Stimulated activated CD4-positive, alpha-beta T cell treated with anti-CD3 and anti-CD28 coated beads, Interleukin-1b, Interleukin-23, amount 100 ng/mL, for 24 hours (primary cell): ENCODE measurements at places on chromosomes 2 and 18.

DNA sequence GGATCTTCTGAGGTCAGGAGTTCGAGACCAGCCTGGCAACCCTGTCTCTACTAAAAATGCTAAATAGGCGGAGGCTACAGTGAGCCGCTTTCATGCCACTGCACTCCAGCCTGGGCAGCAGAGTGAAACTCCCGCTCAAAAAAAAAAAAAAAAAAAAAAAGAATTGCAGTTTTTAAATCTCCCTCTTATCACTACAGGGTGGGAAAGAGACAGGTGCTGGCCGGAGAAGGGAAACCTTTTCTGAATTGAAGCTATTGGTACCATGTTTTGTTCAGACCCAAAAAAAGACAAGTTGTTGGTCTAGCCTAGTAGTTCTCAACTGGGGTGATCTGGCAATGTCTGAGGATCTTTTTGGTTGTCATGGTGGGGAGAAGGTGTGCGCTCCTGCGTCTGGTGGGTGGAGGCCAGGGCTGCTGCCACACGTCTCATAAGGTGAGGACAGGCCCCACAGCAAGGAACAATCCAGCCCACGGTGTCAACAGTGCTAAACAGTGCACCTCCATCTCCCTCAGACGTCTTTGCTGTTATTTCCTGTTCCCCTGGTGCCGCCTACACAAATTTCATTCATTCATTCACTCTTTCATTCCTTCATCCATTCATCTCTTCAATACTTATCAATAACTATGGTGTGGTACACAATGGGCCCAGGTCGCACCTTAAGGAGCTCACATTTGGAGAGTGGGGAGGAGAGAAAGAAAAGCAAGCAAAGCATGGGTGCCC lies 28.8 kb upstream of the ODC1 start:
- DNase-seq, result no peak

DNA sequence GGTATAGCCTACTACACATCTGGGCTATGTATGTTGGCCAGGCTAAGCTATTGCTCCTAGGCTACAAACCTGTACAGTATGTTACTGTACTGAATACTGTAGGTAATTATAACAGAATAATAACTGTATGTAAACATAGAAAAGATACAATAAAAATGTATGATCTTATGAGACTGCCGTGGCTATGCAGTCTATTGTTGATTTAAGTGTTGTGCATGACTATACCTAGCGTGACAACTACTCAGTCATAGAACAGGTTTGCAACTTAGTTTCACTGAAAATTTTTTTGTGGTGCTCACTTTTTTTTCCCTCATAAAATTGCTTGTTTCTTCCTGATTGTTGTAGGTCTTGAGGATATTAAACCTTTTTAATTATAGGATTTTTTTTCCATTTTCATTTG lies 25.9 kb downstream of the KCMF1 start:
- no peak for DNase-seq

- no peak for DNase-seq
Observed at GRCh38 chr2:16320716-16321115, 344.9 kb downstream of the CYRIA start.

GRCh38 chr18:76277801-76278200 lies 217.2 kb downstream of the ZNF516 start:
- DNase-seq, result no peak

- no peak for DNase-seq
Observed at GRCh38 chr2:190771726-190772125, 108.9 kb upstream of the GLS start.

- DNase-seq, result no peak
Observed at GRCh38 chr2:26243470-26244308, 743 bp downstream of the HADHA start.

- DNase-seq, result no peak
Observed at GRCh38 chr18:37575646-37576045, 10.0 kb upstream of the CELF4 start.

GRCh38 chr2:169775354-169775753 lies 23.3 kb upstream of the SSB start:
- DNase-seq, result no peak

GRCh38 chr18:24086082-24086481 lies 52.8 kb upstream of the CABYR start:
- no peak for DNase-seq

- DNase-seq, result no peak
Observed at GRCh38 chr2:95279435-95280035, 5.3 kb downstream of the PROM2 start.

- DNase-seq, result no peak
Observed at GRCh38 chr2:169047256-169048250, 16.4 kb upstream of the ABCB11 start.

DNA sequence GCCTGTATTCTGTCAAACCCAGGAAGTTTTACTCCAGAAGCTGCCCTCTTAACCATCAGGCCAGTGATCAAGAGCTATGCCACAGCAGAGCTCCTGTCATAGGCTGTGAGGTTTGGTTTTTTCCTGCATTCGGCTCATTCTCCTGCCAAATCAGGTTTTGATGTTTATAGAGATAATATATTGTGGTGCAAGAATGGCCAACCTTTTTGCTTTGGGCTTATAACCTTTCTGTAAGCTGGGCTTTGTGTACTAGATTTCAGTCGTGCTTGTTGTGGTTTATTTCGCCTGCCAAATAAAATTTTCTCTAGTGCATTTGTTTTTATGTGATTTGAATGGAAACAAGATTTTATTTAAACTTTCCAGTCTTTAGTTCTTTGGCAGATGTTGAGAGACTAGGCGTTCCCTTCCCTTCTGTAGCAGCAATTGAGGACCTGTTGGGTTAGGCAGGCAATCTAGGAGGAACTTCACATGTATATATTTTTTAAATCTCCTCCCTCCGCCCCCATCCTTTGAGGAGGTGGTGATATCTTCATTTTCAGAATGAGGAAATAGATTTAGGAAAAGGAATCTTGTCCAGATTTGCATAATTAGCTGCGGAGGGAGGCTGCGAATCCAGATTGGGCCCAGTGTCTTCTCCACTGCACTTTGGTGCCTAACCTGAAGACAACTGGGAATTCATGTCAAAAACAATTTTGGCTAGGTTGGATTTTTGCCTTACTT lies 2.6 kb downstream of the KDM3A start:
- DNase-seq, result no peak

DNA sequence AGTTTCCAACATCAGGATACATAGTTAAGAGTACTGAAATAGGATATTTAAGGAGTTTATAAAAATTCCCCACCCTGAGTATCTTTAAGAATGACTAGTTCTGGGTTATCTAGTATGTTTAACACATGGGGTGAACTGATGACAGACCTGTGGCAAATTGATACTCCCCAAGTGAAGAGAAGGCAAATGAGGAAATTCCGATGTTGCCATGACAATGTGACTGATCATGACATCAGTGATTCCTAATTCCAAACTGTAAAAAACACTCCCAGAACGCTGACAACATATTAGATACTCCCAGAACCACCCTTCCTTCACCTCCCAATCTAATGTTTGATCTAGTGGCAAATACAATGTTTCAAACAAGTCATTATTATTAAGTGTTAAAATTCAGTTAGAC lies 77.6 kb downstream of the RBMS1 start:
- no peak for DNase-seq

- no peak for DNase-seq
Observed at GRCh38 chr2:95061601-95062183, 36.2 kb downstream of the MAL start.

GRCh38 chr2:9814129-9814868 lies 29.0 kb upstream of the TAF1B start:
- DNase-seq, result no peak

DNA sequence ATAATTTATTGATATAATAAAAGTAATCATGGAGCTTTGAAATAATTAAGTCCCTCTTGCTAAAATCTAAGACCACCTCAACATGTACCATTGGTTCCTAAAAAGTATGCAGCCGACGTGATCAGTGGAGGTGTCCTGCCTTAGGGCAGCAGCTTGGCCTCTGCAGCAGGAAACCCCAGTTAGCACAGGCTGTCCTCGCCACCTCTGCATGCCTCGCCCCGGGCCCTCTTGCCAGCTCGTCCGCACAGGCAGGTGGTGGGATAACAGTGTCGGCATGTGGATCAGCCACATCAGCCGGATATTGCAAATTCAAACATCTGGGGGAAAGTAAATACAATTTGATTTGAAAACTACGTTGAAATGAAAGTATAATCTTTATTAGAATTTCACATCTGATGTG lies 22.9 kb downstream of the COA5 start:
- DNase-seq, result no peak

DNA sequence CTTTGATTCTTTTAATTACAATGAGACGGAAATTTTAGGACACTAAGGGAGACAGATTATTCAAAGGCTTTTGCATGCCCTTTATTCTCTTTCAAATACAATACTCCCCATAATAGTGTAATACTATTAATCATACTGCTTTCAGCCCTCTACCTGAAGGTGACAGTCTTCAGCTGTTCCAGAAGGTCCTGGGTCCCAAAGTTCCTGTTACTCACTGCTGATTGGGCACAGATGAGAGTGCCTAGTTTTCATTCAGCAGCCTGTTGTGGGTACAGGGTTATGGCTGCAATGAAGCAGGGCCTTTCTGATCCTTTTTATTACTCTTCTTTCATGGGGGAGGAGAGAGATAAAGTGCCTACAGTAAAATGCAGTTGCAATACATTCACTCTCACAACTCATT lies 80.2 kb downstream of the NUP35 start:
- no peak for DNase-seq

GRCh38 chr2:1136067-1136466 lies 185.4 kb downstream of the SNTG2 start:
- DNase-seq, result no peak

- no peak for DNase-seq
Observed at GRCh38 chr18:10834128-10834815, 308.4 kb downstream of the NAPG start.

GRCh38 chr18:36942264-36942663 lies 113.3 kb downstream of the KIAA1328 start:
- no peak for DNase-seq

- no peak for DNase-seq
Observed at GRCh38 chr2:33242845-33243244, 233.6 kb upstream of the RASGRP3 start.

DNA sequence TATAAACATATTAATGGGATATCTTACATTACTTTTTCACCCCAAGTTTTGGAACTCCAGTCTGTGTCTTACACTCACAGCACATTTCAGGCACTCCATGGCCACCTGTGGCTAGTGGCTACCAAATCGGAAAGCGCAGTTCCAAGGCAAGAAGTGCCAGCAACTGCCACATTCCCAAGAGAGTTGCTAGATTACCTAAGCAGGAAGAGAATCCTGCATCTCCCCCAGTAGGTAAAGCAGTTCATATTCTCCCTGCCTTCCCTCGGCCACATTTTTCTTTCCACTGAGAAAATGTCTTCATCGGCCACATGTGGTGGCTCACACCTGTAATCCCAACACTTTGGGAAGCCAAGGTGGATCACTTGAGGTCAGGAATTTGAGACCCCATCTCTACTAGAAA lies 62.8 kb downstream of the MEX3C start:
- no peak for DNase-seq

- DNase-seq, result no peak
Observed at GRCh38 chr2:5839550-5839949, 147.4 kb downstream of the SOX11 start.

DNA sequence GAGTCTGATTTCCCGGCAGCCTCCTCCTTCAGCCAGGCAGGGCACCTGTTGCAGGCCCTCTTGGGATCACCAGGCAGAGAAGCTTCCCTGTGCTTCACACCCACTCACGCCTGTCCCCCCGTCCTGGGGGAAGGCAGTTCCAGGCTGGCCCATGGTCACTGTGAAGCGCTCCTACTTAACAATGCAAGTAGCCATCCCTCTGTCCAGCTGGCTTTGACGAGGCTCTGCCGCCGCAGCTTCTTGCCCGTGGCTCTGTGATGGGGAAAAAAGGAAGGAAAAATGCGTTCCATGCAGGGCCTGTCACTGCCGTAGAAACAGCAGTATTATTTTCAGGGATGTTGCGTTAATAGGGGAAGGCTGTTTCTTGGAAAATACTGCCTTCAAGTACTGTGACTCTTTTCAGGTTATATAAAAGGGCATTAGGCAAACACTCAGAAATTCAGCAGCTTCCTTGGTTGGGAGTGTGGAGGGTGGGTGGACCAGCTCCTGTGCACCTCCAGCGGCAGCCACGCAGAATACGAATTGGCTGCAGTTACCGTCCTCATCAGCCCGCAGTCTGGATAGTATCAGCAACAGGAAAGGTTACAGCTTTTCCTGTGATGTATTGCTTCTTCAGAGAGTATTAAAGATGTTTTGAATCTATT lies 232.3 kb downstream of the KLHL29 start:
- no peak for DNase-seq

- no peak for DNase-seq
Observed at GRCh38 chr2:175892046-175892445, 110.0 kb downstream of the LNPK start.
